ENCODE measurements at places on chromosomes 1 and 21. TPM values are rescaled to one million over a fixed set of nuclear protein-coding genes. Genes with fewer than 3 reads are reported as not detected.

- peaks cover 3% of the 10 kb centered on the region for H3K36me3 ChIP-seq
- H3K27me3 ChIP-seq: no peaks in the 10 kb centered on the region
- H3K4me1 ChIP-seq: no peaks in the 10 kb centered on the region
- H3K4me3 ChIP-seq: no peak overlapping the region
- no peak for DNase-seq
Measured at GRCh38 chr1:220157738-220158137, 63.8 kb downstream of the IARS2 start.

Gene IL19
- 0.28 TPM for total RNA-seq

DNA sequence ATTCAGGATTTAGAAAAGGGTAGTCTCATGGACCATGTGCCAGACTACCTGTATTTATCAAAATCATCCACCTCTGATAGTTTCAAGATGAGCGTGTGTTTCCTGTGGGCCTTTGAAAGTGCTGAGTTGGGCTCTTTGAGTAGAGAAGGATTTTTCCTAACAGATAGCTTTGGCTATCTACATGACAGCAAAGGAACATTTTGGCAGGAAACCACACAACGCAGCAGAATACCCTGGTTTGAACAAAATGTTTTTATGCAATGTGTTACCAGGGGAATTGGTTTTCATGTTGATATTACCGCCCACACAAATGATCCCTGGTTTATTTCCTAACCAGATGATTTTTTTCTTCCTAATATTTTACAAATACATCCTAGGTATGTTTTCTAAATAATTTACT, 431.4 kb downstream of the NEGR1 start:
- no peak for DNase-seq
- no peaks in the 10 kb centered on the region for H3K36me3 ChIP-seq
- H3K4me3 ChIP-seq: no peak overlapping the region
- no peak overlapping the region for H3K27ac ChIP-seq
- no peaks in the 10 kb centered on the region for H3K4me1 ChIP-seq
- H3K27me3 ChIP-seq: no peaks in the 10 kb centered on the region

Gene AMY2A
- not detected for total RNA-seq
